ENCODE measurements at places on chromosomes 7 and 10.

DNA sequence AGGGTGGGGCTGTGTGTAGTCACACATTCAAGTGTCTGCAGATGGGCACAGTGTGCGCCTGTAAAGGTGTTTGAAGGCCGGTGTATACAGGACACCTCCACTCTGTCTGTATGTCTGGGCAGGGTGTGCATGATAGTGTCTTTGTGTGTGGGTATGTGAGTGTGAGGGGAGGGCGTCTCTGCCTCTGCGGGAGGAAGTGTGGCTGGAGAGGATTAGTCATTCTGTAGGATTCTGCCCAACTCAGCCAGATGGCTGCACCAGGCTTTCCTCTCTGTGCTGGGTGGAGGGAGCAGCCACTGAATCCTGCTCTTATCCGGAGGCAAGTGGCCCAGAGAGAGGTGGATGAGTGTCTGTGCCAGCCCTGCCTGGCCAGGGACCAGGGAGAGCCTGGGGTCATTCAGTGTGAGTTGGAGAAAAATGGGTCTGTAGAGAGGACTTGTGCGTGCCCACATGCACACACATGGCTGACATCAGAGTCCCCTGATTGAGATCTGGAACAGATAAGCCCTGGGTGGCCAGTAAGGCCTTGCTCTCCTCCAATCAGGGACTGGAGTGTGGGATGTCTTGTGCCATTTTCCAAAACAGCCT, 1.7 kb downstream of the SFXN3 start:
- peak; percentile 47 for DNase-seq

DNA sequence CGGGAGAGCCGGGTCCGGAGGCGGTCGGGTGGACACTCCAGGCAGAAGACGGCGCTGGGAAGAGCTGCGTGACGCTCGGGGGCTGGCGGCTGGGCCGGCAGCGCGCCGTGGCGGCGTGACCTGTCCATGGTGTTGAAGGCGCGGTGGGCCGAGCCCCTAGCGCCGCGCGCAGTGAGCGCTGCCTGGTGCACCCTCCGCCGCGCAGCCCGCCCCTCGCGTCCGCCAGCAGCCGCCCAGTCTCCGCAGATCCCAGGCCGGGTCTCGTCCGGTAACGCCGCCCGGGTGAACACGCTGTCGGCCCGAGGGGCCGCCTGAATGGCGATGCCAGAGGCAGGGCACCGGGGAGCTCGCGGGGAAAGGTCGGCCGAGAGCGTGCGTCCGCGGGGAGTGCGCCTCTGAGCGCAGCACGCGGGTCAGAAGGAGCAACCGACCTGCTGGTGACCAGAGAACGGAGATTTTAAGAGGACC, 657 bp upstream of the TMEM178B start:
- peak; percentile 13 for DNase-seq

DNA sequence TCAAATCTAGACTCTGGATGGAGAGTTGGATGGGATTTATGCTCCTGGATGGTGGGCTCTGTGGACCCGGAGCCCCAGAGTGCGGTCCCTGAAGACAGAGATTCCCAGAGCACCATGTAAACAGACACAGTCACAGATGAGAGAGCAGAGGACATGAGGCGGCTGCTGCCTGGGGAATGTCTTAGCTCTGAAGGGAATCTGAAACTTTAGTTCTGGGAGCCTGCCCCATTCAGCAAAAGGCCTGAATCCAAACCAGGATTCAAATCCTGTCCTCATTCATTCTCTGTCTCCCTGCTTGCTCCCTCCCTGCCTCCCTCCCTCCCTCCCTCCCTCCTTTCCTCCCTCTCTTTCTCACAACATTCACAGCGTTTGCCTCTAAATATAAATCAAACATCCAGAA, 49.5 kb upstream of the CALD1 start:
- no peak for DNase-seq

GRCh38 chr7:55546814-55547213, 25.5 kb downstream of the VOPP1 start:
- no peak for DNase-seq

DNA sequence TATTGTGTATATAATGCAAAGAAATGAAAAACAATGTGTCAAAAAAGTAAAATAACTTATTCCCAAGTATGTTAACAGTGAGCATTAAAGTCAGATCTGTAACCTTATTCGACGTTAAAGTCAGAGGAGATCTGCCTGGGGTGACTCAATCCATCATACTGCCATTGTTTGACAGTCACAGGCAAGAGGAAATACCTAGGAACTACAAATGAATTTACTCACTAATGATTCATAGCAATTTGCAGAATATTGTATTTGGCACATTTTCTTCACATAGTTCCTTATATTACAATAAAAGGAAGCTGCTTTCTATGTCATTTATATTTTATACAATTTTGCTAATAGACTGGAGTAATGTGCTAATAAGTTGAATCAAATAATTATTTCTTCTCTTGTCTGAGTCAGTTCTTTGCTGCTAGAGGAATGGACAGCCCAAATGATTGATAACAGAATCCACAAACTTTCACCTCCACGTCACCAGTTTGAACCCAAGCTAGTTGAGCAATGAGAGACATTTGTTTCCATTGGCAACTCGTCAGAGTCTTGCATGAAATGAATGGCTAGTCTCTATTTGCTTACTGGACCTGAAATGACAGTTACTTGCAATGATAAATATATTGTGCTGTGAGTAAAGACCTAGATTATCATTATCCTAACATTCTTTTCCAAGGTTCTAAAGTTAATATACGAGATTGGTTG, 48.5 kb upstream of the TMEM106B start:
- DNase-seq: no peak
